ENCODE measurements at places on chromosomes 4 and X.

DNA sequence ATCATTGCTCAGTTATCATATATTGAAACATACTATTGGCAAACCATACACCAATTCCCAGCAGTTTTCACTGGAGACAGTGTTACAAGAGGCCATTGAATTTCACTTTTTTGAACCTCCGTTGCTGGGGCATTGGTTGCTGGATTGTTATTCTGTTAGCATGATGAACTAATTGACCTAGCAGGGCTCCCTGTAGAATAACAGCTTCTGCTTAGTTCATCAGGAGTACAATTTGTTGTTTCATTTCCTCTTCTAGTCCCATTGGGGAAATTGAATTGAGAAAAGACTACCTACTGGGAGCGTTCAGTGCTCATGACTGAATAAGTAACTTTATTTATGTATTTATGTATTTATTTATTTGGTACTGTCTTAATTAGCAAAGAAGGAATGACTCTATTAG lies 151.6 kb downstream of the SLIT2 start:
- DNase-seq, result no peak

- DNase-seq, result no peak
Observed at GRCh38 chr4:123350191-123350544, 46.4 kb upstream of the SPRY1 start.

- no peak for DNase-seq
Observed at GRCh38 chr4:2091990-2092668, 33.0 kb downstream of the NAT8L start.

DNA sequence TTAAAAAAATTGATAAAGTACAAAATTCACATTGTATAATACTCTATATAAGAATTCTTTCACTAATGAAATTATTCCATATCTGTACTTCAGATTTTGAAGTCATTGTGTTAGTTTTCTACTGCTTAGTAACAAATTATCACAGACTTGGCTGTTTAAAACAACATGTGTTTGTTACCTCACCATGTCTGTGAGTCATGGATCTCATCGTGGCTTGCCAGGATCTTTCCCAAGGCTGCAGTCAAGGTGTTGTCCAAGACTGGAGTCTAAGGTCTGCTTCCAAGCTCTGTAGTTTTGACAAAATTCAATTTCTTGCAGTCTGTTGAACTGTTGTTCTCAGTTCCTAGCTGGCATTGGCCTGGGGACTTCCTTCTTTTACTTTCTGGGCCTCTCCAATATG lies 1286.9 kb downstream of the ADGRL3 start:
- DNase-seq, result no peak

GRCh38 chr4:96035727-96036126 lies 195.8 kb downstream of the PDHA2 start:
- DNase-seq, result no peak
